Smooth muscle cell of the pulmonary artery (primary cell): ENCODE measurements at places on chromosomes 4 and X. TPM values are rescaled to one million over a fixed set of nuclear protein-coding genes. Genes with fewer than 3 reads are reported as not detected.

The MMAA gene
- 5.7 and 6.2 TPM in 2 replicates for total RNA-seq

The DACH2 gene
- total RNA-seq, result not detected in 2 replicates

The MAP9 gene
- 17.1 and 20.3 TPM in 2 replicates for total RNA-seq

The DUSP21 gene
- total RNA-seq, result not detected in 2 replicates

The GPR143 gene
- total RNA-seq, result not detected in 2 replicates

The TMEM47 gene
- total RNA-seq, result 88.7 and 135 TPM in 2 replicates

The LRIT3 gene
- 0.03 TPM in 1 of 2 replicates, not detected in the other for total RNA-seq

The CPZ gene
- total RNA-seq, result 1.8 and 24.4 TPM in 2 replicates

The UGT2B17 gene
- total RNA-seq, result not detected in 2 replicates

The DGAT2L6 gene
- total RNA-seq, result not detected in 2 replicates

The COL25A1 gene
- 0.33 and 0.91 TPM in 2 replicates for total RNA-seq

The PPP4R3C gene
- not detected in 2 replicates for total RNA-seq

The PPP1R2C gene
- not detected in 2 replicates for total RNA-seq

The HSD17B10 gene
- 38.8 and 42.8 TPM in 2 replicates for total RNA-seq

The DAPP1 gene
- not detected in 2 replicates for total RNA-seq

The FAM9A gene
- total RNA-seq, result not detected in 2 replicates

The FAM149A gene
- total RNA-seq, result 3.1 and 3.6 TPM in 2 replicates

The FAM47E gene
- 0.59 and 1.2 TPM in 2 replicates for total RNA-seq

The WDR17 gene
- 0.76 and 1.2 TPM in 2 replicates for total RNA-seq

The LDB2 gene
- 11.3 and 70.6 TPM in 2 replicates for total RNA-seq

The FRAS1 gene
- 2.0 and 37.8 TPM in 2 replicates for total RNA-seq

The DCX gene
- not detected in 2 replicates for total RNA-seq

The XKRX gene
- 0.07 and 0.10 TPM in 2 replicates for total RNA-seq

The HTRA3 gene
- total RNA-seq, result 5.1 and 5.4 TPM in 2 replicates

The RADX gene
- total RNA-seq, result 1.4 and 4.2 TPM in 2 replicates

The GPR50 gene
- total RNA-seq, result not detected in 2 replicates

The ZNF280C gene
- total RNA-seq, result 2.2 and 2.6 TPM in 2 replicates

The TMSB15A gene
- total RNA-seq, result 0.73 and 2.5 TPM in 2 replicates

The XK gene
- total RNA-seq, result 0.13 TPM in 2 replicates

The SULT1E1 gene
- 10.7 and 17.8 TPM in 2 replicates for total RNA-seq

The STK32B gene
- 0.69 and 3.2 TPM in 2 replicates for total RNA-seq

The GABRA4 gene
- under 0.01 TPM in 1 of 2 replicates, not detected in the other for total RNA-seq

The COMMD8 gene
- total RNA-seq, result 19.3 and 22.2 TPM in 2 replicates

The IRF2 gene
- 27.1 and 33.9 TPM in 2 replicates for total RNA-seq

The SERPINA7 gene
- total RNA-seq, result not detected in 2 replicates

The LPAR4 gene
- total RNA-seq, result 0.07 and 0.33 TPM in 2 replicates

The RBM41 gene
- 9.3 and 11.9 TPM in 2 replicates for total RNA-seq

The HSFX1 gene
- total RNA-seq, result 1.1 and 1.7 TPM in 2 replicates

The MAGED4B gene
- total RNA-seq, result 31.4 and 48.5 TPM in 2 replicates

The ZNF185 gene
- total RNA-seq, result 4.8 and 10.7 TPM in 2 replicates

The FRG2 gene
- total RNA-seq, result not detected in 2 replicates

The IL2 gene
- total RNA-seq, result not detected in 2 replicates

The APOOL gene
- 15.7 and 17.1 TPM in 2 replicates for total RNA-seq

The ADH1A gene
- not detected in 2 replicates for total RNA-seq

The PF4V1 gene
- 2.1 and 4.2 TPM in 2 replicates for total RNA-seq

The PPARGC1A gene
- total RNA-seq, result 0.13 and 2.7 TPM in 2 replicates

The STPG2 gene
- total RNA-seq, result 0.10 TPM in 1 of 2 replicates, not detected in the other

The TBC1D8B gene
- 24.2 and 32.2 TPM in 2 replicates for total RNA-seq

The HTR2C gene
- total RNA-seq, result not detected in 2 replicates

The TAF7L gene
- total RNA-seq, result 0.20 and 0.26 TPM in 2 replicates

The MXRA5 gene
- total RNA-seq, result 0.03 and 0.65 TPM in 2 replicates

The KDR gene
- total RNA-seq, result 7.1 and 13.3 TPM in 2 replicates

The DCAF8L2 gene
- 0.20 TPM in 1 of 2 replicates, not detected in the other for total RNA-seq

The ZBTB33 gene
- total RNA-seq, result 10.9 and 11.1 TPM in 2 replicates

The GLOD5 gene
- total RNA-seq, result not detected in 2 replicates

The QRFPR gene
- not detected in 2 replicates for total RNA-seq
